Foreskin keratinocyte (primary cell): ENCODE measurements at places on chromosomes 4 and X.

DNA sequence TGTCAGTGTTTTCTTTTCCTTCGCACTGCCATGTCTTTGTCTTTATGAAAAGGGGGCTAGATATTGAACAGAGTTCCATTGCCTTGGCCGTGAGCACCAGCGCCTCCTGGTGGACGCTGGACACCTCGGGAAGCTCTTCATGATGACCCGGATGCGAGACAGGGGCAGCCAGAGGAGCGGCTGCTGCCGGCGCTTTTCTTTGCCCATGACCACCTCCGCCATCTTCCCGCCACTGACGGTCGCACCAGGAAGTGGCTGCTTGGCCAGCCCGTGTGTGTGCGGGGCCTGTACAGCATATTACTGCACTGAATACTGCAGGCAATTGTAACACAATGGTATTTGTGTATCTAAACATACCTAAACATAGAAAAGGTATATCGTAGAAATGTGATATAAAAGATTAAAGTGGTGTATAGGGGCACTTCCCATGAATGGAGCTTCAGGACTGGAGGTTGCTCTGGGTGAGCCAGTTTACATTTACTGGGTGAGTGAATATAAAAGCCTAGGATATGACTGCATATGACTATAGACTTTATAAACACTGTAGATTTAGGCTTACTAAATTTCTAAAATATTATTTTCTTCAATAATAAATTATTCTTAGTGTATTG, 15.8 kb upstream of the GRIA2 start:
- DNase-seq: no peak

- DNase-seq: peak; percentile 15
Measured at GRCh38 chr4:65223601-65224000, 446.7 kb downstream of the EPHA5 start.

DNA sequence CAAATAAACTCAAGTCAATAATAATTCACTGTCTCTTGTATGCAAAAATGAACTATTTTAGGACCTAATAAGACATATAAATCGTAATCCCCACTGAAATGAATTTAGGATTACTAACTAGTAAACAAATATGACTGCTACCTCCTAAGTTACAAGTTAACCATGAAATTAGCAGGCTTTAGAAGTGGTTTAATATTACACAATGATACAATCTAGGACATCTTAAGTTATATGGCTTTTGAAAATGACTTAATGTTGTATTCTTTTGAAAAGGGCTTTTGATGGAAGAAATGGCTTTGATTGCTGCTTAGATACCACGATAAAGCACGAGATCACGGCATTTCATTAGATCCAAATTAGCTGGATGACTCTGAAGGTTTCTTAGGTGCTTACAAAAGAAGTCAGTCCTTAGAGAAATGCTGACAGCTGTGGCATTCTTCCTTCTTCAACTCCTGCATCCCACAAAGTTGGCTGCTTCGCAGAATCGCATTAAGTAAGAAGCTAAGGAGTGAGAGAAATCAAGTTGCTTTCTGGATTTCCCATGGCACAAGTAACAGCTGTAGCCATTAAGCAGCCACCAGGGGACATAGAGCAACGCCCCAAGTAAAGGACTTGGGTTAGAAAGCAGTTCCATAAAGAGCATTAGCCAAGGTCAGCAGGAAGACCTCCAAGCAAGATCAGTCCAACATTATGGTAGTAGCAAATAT, 6.9 kb downstream of the SLC10A7 start:
- DNase-seq: no peak

- DNase-seq: peak; percentile 89
Measured at GRCh38 chr4:45199736-45200135, 473.4 kb upstream of the GNPDA2 start.

DNA sequence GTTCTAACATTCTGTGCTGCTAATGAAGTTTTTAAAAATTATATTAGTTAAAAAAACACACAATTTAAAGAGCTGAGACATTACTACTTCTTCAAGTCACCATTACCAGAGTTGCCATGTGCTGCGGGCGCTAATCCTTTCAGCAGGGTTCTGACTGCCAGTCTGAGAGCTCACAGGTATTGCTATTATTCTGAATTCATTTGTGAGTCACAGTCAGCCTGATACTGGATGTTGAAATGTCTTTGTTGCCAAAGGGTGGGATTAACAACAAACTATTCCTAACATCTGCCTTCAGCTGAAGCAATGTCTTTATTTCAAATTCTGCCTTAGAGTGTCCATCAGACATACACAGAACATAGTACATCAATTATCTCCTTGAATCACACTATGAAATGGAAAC, 197.1 kb upstream of the FGF13 start:
- DNase-seq: no peak

DNA sequence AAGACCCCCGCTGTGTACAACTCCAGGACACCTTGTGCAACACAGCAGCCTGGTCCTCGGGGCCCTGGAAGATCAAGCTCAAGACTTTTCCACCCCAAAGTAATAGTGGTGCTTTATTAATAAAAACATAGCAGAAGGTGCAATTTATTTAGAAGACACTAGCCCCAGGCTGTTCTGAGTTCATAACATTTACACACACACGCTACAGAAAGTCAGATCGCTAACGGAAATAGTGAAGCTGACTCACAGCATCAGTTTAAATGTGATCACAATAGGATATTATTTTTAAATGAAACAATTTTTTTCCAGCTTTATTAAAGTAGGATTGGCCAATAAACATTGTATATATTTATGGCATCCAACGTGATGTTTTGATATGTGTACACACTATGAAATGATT, 141.0 kb downstream of the STK32B start:
- peak; percentile 8 for DNase-seq

DNA sequence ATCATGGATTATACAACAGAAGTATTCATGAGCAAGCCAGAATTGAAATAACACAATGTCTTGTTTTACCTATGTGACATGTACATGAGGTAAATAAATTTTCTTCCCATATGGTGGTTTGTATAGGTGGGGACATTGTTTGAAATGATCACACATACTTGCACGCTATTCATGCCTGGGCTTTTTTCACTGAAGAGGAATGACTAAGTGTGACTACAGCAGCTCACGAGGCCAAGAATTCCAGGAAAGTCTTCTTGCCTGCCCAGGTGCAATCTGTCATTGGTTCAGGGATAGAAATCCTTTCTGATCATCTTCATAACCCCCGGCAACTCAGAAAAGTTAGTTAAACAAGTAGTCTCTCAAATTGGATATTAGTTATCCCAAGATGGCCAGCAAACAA, 36.3 kb upstream of the AREG start:
- peak; percentile 100 for DNase-seq

DNA sequence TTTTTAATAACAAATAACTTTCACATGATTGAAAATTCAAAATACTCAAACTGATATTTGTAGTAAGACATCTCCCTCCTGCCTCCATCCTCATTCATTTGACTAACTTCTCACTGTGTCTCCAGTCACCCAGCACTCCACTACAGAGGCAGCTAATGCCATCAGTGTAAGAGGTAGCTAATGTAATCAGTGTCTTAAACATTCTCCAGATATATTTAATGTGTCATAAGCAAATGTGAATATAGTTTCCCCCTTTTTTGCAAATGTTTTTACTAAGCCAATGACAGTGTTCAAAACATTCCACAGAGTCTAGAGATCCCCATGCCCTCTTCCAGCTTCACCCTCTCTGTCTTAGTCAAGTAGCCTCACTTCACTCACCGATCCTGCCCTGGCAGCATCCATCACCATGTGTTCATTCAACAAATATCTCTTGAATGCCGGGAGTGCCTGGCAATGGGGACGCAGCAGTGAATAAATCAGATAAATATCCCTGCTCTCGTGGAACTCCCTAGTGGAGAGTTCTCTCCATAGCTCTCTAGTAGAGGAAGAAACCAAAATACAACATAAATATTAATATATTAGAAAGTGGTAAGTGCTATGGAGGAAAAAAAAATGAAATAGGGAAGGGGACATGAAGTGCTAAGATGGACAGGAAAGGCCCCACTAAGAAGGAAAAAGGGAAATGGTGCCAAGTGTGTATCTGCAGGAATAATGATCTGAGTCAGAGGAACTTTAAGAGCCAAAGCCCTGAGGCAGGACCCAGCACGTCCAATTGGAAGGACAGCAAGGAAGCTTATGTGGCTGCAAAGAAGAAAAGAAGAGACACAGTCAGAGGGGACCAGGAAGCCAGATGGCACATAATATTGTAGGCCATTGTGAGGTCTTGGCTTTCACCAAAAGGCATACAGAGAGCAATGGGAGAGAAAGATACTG, 18.7 kb downstream of the SCFD2 start:
- peak; percentile 86 for DNase-seq
